ENCODE measurements at places on chromosomes 2 and 18.

- DNase-seq: no peak
Measured at GRCh38 chr18:6929370-6930102, 188.1 kb downstream of the LAMA1 start.

DNA sequence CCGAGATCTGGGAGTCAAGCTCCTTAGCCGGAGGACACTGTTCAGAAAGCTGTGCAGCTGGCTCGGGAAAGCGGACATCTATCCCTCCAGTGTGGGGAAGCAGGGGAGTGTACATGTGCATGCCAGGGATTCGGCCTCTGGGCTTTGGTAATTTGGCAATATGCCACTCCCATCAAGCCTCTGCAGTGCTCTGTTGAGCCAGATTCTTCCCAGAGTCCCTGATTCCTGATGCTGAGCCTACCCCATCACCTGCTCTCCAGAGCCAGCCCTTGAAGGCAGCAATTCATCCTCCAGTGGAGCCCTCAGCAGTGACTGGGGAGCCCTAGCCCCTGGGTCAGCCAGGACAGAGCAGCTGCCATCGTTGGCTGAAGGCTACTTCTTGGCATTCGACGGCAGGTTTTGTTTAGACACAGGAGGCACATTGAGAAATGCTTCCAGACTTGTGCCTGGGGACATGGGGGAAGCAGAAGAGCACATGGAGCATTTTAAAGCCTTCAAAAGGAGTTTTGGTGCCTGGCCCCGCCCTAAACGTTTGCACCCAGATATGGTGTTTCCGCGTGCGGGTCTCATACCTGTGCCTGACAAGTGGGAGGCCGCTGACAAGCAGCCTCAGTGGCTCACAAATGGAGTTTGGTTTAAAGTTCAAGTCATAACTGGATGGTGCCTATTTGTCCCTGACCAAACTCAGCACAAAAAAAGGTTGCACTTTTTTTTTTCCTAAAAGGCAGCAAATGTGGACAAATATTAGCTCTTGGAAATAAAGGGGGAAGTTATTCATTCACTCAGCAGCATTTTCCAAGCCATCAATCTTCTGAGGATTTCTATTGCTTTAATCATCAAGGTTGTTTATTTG is 272.8 kb downstream of the CYRIA start:
- no peak for DNase-seq

GRCh38 chr2:196131384-196131937 is 39.9 kb downstream of the STK17B start:
- DNase-seq: peak; percentile 76

DNA sequence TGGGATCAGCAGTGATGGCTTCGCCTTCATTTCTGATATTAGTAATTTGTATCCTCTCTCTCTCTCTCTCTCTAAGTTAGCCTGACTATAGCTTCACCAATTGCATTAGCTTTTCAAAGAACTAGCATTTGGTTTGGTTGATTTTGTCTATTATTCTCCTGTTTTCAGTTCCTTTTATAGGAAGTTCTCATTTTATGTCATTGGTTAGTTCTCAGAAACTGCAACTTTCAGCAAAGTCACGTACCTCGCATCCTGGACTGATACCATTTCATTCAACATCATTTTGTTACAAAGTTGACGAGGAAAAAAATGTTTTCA is 450.8 kb downstream of the EIPR1 start:
- no peak for DNase-seq

GRCh38 chr18:37551249-37551648 is 14.3 kb downstream of the CELF4 start:
- no peak for DNase-seq

DNA sequence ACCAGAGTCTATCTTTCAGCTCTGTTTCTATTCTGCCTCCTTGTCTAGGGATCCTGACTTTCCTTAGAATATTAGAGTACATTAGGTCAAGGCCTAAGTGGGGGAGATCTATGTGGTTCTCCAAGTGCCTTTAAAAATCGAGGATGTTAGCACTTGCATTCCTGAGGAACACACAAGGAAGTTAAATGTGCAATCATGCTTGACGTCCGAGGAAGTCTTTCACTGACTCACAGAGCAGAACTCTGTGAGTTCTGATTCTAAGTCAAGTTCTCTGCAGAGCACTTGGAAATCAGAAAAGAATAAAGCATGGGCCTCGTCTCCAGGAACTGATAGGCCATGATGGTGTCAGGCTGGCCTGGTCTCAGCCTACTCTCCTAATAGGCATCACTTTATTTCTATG is 17.2 kb downstream of the FHOD3 start:
- no peak for DNase-seq

GRCh38 chr18:65941482-65941881 is 190.7 kb downstream of the CDH7 start:
- no peak for DNase-seq

- no peak for DNase-seq
Measured at GRCh38 chr18:51134721-51135120, 62.8 kb downstream of the MEX3C start.

- no peak for DNase-seq
Measured at GRCh38 chr18:73235491-73235890, 367.7 kb upstream of the NETO1 start.

DNA sequence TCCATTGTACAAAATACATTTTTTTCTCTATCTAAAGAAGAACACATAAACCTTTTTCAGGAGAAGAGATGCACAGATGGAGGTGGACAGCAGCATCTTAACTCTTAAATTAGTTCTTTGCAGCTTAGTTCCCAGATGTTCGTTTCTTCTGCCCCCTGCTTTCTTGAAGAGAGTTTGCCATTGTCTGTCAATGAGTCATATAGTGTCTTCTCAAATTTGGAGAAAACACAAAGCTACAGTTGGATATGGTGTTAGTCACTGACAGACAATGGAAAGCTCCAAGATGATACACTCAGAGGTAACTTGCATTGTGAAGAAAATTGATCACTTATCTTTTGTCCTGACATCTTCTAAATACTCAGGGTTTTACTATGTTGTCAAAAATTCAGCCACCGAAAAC is 48.8 kb upstream of the TMEFF2 start:
- DNase-seq: no peak

DNA sequence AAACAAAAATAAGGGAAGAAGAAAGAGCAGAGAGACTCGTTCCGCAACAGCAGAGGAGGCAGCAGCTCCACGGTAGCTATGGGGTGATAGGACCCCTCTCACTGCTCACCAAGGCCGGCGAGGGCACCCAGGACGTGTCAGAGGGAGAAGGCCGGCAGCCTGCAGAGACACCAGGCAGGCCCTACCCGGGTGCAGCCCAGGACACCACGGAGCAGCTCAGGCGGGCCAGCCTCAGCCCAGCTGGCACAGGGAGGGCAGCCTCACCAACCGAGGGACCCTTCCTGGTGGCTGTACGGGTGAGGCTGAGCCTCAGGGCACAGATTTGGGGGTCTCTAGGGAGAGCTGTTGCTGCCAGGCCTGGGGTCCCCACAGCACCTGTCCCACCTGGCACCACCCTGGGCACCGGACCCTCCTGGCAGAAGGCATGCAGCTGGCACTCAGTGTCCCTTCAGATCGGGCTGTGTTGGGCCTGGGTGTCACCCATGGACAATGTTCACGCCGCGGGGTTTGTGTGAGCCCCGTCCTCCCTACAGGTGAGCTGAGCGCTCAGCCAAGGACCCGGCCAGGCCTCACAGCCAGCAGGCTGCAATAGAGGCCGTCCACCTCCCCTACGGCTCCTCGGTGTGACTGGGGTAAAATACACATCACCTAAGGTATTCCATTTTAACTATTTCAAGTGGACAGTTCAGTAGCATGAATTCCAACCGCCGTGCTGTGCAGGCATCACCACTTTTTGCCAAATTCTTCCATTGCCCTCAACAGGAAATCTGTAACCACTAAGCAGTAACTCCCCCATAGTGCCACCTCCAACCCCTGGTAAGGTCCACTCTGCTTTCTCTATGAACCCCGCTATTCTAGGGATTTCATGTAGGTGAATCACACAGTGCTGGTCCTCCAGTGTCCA is 21.6 kb downstream of the KCNG2 start:
- DNase-seq: no peak

- no peak for DNase-seq
Measured at GRCh38 chr18:55186588-55186987, 227.3 kb upstream of the CCDC68 start.

- DNase-seq: peak; percentile 90
Measured at GRCh38 chr2:201233192-201233811, 27.0 kb upstream of the CASP8 start.

- no peak for DNase-seq
Measured at GRCh38 chr18:73895701-73896100, 251.9 kb downstream of the FBXO15 start.

GRCh38 chr2:200664770-200665494 is 79.1 kb downstream of the AOX1 start:
- no peak for DNase-seq

- no peak for DNase-seq
Measured at GRCh38 chr18:3340015-3340681, 78.2 kb downstream of the MYL12B start.

GRCh38 chr2:188977317-188977716 is 3.1 kb downstream of the COL3A1 start:
- no peak for DNase-seq

GRCh38 chr2:231527955-231528635 is 2.1 kb downstream of the NMUR1 start:
- no peak for DNase-seq

GRCh38 chr18:22734791-22735627 is 198.1 kb upstream of the RBBP8 start:
- DNase-seq: no peak

DNA sequence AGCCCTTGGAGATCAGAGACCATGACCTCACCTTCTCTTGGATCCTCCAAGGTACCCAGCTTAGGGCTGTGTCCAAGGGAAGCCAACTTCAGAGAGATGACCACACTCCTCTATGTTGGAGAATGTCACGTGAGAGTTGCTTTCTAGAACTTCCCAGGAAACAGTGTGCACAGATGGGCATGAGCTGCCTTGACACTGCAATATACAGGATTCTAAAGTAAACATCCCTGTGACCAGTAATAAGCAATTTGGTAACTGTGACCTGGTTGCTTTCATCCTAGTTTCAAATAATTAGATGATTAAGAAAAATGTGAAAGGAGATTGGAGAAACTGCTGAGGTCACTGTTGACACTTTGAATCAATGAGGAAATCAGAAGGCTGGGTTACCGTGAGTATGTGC is 181.1 kb upstream of the EPAS1 start:
- no peak for DNase-seq

DNA sequence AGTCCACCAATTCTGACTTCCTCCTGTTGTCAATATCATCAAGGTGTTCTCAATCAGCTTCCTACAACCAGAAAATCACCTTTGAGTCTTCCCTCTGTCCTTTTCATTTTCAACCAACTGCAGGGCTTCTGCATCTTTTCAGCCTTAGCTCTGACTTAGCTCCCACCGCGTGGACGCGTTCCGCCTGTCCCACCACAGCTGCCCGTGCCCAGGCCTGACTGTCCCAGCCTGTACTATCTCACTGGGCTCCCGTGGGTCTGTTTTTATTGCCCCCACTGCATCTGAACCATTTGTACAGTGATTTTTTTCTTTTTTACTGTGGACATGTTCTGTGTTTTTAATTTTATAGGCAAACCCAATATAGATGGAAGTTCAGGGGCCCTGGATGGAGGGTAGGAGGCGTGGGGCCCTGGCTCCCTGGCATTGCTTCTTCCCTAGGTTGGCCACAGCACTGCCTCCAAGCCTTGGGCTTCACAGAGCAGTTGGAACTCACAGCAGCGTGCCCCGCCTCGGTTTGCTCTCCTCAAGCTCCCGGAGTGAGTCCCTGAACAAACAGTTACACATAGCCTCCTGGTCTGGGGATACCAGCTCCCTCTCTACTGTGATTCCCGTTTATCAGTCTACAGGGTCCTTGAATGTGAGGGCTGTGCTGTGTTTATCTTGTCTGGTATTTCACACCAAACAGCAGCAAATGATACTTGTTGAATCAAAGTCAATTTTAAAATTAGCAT is 280.6 kb upstream of the PXDN start:
- DNase-seq: no peak

DNA sequence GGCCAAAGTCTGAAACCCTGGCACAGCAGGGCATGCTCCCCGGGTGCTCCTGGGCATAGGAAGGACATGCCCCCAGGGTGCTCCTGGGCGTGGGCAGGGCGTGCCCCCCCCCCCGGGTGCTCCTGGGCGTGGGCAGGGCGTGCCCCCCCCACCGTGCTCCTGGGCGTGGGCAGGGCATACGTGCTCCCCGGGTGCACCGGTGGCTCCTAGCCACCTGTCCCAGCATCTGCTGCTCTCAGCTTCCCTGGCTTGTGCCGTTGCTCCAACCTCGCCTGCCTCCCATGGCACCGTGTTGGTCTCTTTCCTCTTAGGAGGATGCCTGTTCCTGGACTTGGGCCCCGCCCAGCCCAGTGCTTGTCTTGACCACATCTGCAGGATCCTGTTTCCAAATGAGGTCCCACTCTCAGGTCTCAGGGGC is 95.6 kb upstream of the CTDP1 start:
- DNase-seq: no peak

DNA sequence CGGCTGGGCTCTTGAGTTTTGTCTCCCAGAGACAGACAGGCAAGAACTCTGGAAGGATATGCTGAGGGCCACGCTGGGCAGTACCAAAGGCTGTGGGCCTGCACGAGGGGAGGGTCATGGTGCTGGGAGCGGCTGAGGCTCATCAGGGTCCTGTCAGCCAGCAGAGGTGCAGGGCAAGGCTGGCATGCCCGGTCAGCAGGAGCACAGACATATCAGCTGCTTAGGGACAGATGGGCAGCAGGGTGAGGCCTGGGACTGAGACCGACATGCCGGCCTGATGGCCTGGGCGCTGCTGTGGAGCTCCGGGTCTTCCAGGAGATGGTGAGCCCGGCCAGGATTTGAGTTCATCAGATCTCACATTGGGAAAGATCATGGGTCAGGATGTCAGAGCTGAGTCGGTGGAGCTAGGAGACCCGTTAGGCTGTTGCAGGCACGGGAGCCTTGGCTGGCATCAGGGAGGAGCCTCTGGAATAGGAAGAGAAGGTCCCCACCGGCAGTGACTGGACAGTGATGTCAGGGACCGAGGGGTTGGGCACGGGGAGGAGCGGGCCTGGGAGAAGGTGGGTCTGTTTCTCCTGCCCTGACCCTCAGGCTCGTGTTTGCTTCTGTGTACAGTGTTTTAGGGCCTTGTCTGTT is 18.8 kb downstream of the CNDP2 start:
- no peak for DNase-seq

- no peak for DNase-seq
Measured at GRCh38 chr2:12539776-12540562, 176.8 kb upstream of the TRIB2 start.

GRCh38 chr2:45273412-45274249 is 264.4 kb upstream of the SIX2 start:
- DNase-seq: no peak

DNA sequence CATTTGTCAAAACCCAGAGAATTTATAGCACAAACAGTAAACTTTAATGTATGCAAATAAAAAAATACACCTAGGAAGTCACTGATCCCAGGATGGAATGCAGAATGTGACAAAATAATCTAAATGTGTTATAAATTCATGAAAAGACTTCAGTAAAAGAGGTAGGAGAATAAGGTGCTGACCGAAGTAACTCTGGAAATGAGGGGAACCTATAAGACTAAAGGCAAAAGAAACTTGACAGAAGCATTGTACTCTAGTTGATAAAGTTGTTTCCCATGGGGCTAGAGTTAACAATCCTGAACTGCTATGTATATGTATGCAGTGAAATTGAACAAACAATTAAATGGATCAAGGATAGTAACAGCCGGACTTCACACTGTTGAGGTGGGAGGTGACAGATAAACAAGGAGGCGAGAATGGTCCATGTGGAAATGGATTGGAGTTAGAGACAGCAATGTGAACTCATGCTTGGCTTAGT is 24.5 kb downstream of the IRS1 start:
- DNase-seq: no peak

Measured in stimulated activated naive CD8-positive, alpha-beta T cell treated with anti-CD3 and anti-CD28 coated beads, Interleukin-15, Interleukin-2, amounts not matched to agents 100 U/mL and 50 U/mL, for 24 hours (primary cell).